Activated T-cell treated with anti-CD3 and anti-CD28 coated beads, Interleukin-2, amount 50 U/mL, for 48 hours (primary cell): ENCODE measurements at places on chromosomes 11 and 22.
A peak's percentile ranks its signal among the peaks of the same experiment; 100 is the strongest.

DNA sequence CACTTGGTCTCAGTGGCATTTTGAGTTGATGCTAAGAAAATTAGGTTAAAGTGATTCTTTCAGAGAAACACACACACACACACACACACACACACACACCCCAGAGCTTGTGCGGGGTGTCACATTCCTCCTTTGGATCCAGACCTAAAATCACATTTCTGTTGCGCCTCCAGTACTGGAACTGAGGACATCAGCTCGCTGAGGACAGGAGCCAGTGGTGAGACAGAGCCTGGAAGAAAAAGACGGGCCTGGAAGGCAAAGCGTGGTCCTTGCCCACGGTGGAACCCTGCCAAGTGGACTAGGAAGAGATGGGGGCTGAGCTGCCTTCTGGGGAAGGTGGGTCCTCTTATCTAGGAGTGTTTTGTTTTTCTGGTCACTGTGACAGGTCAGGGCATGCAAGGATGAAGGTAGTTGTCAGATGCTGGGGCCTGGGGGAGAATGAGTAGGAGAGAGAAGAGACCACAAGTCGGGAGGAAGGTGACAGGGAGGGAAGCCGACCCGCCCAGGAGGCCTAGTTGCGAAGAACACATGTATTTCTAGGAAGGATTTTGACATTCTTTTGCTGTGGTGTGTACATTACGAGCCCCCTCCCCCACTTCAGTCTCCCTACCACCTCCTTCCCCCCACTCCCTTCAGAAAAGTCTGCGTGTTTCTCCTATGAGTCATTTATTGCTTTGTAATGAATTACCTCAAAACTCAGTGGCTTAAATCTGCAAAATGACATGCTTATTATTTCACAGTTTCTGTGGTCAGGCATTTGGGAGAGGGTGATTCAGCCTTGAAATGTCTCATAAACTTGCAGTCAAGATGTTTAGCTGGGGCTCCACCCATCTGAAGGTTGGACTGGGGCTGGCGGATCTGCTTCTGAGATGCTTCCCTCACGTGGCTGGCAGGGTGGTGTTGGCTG is 4.8 kb upstream of the ELFN2 start:
- peak; percentile 75 for DNase-seq

- DNase-seq, result peak; percentile 5
Observed at GRCh38 chr22:30855266-30855665, 113.3 kb downstream of the MORC2 start.

GRCh38 chr11:71138737-71139425 is 113.5 kb downstream of the SHANK2 start:
- no peak for DNase-seq

DNA sequence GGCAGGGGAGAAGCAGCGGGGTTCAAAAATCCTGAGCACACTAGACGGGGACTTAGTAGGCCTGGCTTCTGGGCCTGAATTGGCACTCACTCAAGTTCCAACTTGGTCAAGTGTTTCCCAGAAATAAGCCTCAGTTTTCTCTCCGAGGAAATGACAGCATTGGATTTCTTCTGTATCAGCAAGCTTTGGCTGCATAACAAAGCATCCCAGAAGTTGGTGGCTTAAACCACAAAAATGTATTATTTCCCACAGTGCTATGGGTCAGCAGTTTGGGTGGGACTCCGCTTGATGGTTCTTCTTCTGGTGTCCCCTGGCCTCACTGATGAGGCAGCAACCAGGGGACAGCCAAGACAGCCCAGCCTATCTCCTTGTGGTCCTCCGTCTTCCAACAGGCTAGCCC is 1.6 kb upstream of the CYTH4 start:
- DNase-seq, result no peak

- no peak for DNase-seq
Observed at GRCh38 chr11:64095949-64096348, 60.2 kb downstream of the FLRT1 start.
